ENCODE measurements at places on chromosomes 2 and 18. TPM values are rescaled to one million over a fixed set of nuclear protein-coding genes. Genes with fewer than 3 reads are reported as not detected.
A peak's percentile ranks its signal among the peaks of the same experiment; 100 is the strongest.

GRCh38 chr2:46445556-46445955 lies 33.8 kb upstream of the TMEM247 start:
- no peak for DNase-seq

DNA sequence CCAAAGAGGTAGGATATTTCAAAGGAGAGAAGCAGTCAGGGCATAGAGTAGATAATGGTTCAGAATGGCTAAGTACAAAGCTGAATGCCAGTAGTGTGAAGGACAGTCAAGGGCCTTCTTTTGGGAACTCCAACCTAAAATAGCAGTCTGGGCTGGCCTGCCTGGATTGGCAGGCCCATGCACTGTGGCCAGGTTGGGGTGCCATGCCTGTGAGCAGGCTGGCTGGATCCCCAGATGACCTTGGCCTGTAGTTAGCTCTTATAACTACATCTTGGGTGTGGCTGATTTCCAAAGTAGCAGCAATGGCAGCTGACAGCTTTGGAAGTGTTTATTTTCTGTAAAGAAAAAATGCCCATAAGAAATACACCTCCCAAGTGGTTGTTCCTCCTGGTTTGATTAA lies 51.5 kb upstream of the ITGB6 start:
- no peak for DNase-seq

GRCh38 chr2:95333888-95334338 lies 36.8 kb downstream of the KCNIP3 start:
- DNase-seq = peak; percentile 55

KLHL41 gene
- polyA plus RNA-seq = 1.4 TPM

DNA sequence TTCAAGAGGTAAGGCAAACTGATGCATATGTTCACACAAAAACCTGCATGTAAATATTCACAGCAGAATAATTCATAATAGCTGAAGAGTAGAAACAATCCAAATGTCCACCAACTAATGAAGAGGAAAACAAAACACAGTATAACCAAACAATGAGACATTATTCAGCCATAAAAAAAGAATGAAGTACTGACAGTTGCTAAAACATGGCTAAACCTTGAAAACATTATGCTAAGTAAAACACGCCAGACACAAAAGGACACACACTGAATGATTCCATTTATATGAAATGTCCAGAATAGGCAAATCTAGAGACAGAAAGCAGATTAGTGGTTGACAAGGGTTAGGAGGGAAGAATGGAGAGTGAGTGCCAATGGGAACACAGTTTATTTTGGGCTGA lies 86.9 kb downstream of the SESTD1 start:
- no peak for DNase-seq

GRCh38 chr2:202152104-202152715 lies 79.2 kb downstream of the KIAA2012 start:
- no peak for DNase-seq

INHBB gene
- 2.4 TPM for polyA plus RNA-seq

DNA sequence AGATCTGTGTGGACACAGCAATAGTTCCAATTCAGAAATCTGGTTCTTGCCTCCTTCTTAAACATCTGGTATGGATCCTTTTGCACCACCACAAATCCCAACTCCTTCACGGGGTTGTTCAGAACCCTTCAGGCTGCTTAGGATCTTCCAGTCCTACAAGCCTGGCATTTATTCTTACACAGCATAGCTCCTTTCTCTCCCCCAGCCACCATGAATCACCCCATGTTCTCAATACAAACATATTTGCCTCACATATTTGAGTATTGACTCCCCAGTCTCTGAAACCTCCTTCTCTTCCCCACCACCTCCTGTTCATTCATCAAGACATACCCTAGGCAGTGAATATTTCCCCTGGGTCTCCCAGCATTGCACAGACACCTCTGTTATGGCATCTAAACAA lies 155.2 kb downstream of the ALK start:
- DNase-seq = no peak

All from adrenal gland (tissue), 19 donors.